ENCODE measurements at places on chromosomes 6 and 20.

- DNase-seq = no peak
These were observed 12.0 kb upstream of the PTPN1 start for GRCh38 chr20:50498071-50498776.

DNA sequence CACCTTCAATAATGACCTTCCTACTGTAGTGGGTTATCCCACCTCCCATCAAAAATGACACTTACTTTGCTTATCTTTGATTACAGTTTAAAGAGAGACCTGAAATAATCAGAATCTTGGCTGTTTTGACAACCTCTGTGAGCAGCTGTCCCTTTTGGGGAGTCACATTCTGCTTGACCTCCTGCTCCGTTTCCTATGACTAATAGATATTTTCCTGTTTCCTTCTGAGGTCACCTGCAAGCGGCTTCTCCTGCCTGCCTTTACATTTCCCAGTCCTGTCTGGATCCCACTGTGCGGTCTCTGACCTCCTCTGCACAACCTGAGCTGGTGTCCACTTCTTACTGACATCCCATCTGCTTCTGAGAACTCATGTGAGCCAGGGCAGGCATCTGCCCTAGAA, 54.2 kb downstream of the TRAM2 start:
- DNase-seq = no peak

DNA sequence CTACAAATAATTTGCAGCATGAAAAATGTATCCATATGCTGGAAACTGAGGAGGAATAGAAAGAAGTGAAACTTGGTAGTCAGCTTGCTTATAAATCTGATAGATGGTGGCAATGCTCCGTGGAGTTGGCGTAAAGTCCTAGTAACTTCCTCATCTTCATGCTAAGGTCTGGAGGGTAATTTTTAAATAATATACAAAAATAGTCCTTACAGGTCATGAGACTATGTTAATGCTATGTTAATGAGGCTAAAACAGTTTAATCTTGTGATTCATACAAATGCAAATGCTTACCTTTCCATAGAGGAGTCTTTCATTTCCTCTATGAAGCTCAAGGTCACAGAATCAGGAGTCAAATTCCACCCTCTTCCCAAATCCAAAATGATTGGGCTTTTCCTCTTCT, 9.4 kb upstream of the CRIP3 start:
- DNase-seq = no peak

DNA sequence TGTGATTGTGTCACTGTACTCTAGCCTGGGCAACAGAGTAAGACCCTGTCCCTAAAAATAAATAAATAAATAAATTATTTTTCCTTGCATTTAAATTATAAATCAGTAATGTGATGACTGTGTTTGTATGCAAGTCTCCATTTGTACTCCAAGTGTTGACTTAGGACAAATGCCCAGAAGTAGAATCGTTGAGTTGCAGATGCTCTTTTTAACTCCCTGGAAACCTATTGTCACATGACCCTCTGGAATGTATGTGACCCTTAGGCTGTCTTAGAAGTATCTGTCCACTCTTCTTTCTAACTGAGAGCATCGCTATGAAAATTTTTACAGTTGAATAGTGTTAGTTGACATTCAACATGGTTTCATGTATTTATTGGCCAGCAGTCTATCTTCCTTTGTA, 18.8 kb downstream of the OR2A4 start:
- DNase-seq = no peak

GRCh38 chr6:125114248-125114858, 39.2 kb upstream of the TPD52L1 start:
- peak; percentile 12 for DNase-seq

- no peak for DNase-seq
These were observed 96.0 kb downstream of the CEBPB start for GRCh38 chr20:50286609-50287008.

- no peak for DNase-seq
These were observed 26.3 kb downstream of the ITCH start for GRCh38 chr20:34389206-34389953.

GRCh38 chr20:10577648-10578047, 96.2 kb downstream of the JAG1 start:
- DNase-seq = no peak

DNA sequence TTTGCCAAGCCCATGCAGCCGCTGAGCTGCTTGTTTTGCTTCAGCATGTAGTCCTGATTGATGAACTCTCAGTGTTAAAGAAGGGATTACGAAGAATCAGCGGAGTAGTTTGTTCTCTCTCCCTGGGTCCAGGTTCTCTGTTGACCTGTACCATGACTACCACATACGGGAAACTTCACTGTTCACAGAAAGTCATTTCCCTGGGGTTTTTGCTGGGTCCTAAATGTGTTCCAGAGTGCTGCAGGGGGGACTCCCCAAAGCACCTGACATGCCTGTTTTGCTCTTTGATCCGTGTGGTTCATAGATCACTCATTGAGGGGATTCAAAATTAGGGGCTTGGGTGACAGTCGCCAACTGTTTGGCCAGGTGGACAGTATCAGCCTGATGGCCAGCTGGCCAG, 5.5 kb downstream of the LSM14B start:
- no peak for DNase-seq

- no peak for DNase-seq
These were observed 120.0 kb downstream of the SYNDIG1 start for GRCh38 chr20:24589381-24589780.

DNA sequence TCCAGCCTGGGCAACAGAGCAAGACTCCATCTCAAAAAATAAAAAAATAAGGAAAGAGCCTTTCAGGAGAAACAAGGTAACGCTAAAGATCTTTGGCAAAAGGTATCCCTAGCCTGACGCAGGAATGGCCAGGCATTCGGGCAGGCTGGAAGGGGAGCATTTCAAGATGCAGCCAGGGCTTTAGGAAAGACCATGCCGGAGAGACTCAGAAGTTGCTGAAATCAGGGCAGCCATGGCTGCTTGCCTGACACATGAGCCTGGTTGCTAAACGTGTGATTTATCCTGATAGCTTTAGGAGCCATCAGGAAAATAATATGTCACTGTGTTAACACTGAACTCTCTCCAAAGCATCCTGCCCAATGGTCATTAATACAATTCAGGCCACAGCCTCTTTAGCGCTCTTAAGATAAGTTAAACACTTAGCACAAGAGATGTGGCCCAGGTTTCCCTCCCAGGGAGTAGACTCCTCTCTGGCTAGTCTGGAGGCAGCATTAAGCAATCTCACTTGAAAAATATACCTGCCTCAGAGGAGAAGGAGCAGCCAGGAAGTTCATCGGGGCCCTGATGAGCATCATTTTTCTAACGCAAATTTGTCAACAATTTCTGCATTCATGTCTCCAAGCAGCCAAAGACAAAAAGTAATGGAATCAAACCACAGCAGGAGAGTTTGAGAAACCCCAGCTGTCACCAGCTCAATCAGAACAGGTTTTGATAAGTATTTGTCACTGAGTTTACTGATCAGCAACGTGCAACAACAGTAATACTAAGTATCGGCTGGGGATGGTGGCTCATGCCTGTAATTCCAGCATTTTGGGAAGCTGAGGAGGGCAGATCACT, 200.0 kb downstream of the ZMYND8 start:
- no peak for DNase-seq

GRCh38 chr20:3479025-3479424, 8.2 kb downstream of the ATRN start:
- DNase-seq = no peak

DNA sequence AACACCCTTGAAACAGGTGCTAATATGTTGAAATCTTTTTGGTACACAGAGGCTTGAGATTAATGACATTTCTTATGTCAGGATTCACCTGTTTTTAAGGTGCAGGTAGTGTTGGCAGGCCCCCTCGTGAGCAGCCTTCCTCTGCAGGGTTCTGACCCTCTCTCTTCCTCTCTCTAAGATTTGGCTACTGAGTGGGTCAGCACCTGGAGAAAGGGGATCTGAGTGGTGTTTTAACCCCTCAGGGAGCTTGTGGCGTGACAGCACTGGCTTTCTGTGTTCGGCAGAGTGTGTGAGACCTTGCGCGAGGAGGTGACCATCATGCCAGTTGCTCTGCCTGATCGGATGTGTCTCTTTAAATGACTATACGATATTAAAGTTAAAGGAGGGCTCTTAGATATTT, 37.1 kb downstream of the HIVEP1 start:
- no peak for DNase-seq

DNA sequence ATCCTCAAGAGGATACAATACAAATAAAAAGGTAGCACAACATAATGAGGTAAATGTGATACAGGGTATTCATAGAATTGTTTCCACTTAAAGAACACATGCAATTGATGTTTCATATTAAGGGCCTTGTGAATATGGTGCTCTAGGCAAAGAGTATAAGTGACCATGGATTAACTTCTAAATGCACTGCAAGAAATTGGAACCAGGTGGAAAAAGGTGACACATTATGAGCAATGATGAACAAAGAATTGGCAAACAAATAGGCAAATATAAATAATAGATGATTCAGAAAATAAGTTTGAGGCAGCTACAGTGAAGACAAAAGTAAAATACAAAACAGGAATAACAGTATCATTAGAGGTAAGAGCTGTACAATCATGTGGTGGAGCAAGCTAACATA, 192.0 kb downstream of the GRIK2 start:
- DNase-seq = no peak

- no peak for DNase-seq
These were observed 9.2 kb downstream of the PYGB start for GRCh38 chr20:25257130-25257529.

DNA sequence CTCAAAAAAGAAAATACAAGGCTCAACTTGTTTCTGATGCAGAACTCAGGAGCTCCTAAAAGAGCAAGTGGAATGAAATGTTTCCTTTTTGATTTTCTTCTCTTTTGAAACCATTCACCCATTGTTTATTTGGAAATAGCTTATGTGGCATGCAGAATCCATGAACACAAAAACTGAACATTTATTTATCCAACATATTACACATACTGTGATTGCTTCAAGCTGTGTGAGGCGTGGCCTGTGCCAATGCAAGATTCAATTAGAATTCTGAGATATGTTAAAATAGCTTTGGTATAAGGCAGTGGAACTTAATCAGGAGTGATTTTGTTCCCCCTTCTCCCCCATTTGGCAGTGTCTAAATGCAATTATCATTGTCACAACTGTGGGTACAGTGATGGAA, 45.9 kb upstream of the CARMIL1 start:
- no peak for DNase-seq

DNA sequence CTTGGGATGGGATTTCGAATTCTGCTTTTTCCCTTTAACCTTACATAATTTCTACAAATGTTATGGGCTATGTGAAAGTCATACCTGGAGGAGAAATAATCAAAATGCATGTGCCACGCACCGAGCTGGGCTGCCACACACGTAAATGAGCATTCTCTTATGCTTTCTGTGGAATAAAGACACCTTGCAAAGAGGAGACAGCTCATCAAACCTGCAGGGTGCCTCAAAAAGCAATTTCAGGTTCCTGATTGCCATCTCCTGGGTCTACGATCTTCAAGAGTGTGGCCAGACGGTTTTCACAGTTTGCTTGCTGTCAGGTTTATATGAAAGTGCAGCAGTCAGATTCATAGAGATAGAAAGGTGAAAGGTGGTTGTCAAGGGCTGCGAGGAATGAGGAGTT, 36.6 kb downstream of the DUSP22 start:
- no peak for DNase-seq

GRCh38 chr6:7827142-7827541, 83.4 kb downstream of the TXNDC5 start:
- DNase-seq = no peak

- no peak for DNase-seq
These were observed 5.0 kb downstream of the RGS19 start for GRCh38 chr20:64074184-64074789.

DNA sequence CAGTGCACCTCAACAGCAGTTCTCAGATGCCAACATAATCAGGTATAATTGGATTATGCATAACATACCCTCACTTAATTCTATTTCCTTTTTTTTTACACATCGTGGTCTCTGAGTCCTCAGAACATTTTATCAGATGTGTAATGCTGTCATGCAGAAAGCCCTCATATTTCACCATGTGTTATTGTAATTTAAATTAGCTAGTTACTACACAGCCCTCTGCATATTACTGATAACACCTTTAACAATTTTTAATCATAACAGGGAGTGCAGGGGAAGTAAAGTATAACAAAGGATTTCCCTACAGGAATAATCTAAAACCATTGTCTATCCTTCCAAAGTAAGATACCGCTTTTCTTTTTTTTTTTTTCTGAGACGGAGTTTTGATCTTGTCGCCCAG, 91.9 kb upstream of the CCDC28A start:
- no peak for DNase-seq

DNA sequence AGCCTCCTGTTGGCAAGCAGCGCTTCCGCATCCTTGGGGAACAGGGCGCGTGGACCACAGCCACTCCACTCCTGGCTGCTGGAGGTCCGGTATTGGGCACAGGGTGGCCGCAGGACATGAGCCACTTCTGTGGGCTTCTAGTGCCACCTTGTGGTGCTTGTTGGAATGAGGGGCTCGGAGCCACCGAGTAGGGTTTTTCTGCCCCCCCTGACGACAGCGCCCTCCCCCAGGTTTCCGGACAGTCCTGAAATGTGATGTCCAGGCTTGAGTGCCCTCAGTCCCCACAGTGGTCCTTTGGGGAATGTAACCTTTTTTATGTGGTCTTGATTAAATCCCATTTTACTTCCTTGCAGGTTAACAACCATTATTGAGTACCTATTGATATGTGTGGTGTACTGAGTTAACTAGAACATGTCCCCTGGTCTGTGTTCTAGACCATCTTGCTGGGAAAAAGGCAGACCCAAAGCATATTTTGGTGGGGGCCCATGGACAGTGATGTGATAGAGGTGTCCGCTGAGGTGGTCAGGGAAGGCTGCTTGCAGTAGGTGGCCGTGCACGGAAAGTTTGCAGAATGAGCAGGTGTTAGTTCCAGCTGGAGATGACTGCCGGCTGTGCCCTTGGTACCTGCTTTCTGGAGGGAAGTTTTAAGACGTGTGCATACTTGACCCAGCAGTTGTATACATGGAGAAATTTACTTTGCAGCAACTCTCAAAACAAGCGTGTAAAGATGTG, 70.0 kb downstream of the PTPN1 start:
- DNase-seq = peak; percentile 53

DNA sequence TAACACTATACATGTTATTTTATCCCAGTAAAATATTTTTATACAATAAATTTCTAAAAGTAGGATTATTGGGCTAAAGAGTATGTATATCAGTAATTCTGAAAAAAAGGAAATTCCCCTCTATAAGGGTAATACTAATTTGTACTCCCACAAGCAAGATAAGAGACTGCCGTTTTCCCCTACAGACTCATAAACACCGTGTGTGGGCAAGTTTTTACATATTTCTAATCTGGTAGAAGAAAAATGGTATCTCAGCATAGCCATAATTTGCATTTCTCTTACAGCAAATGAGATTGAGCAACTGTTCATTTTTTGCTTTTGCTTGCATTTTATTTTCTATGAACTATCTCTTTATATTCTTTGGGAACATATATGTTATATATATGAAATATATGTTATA, 26.0 kb upstream of the MYMX start:
- DNase-seq = no peak

- DNase-seq = no peak
These were observed 122.7 kb downstream of the LY86 start for GRCh38 chr6:6711031-6711785.

DNA sequence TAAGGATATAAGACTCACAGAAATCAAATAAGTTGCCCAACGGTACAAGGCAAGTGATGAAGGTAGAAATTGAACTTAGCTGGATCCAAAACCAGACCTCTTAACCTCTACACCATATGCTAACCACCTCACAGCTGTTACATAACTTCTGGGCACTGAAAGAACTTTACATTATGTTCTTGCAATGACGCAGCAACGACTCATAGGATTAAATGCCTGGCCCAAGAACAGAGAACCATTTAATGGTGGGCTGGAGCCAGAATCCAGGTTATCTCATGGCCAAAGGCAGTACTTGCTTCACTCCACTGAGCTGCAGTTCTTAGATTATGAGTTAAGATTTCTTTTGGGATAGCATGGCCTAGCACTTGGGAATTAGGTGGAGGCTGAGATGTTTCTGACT, 4.4 kb downstream of the TRMT6 start:
- DNase-seq = peak; percentile 11
